ENCODE measurements at places on chromosomes 12 and 14. TPM values are rescaled to one million over a fixed set of nuclear protein-coding genes. Genes with fewer than 3 reads are reported as not detected.

The POTEG gene
- not detected for total RNA-seq

The OTX2 gene
- not detected for total RNA-seq

The CCDC60 gene
- total RNA-seq = not detected

The PPP1R1A gene
- total RNA-seq = not detected

The TTC6 gene
- not detected for total RNA-seq

The EGLN3 gene
- total RNA-seq = 12.8 TPM

The NRXN3 gene
- not detected for total RNA-seq

The FGF23 gene
- not detected for total RNA-seq

The SLCO1B1 gene
- total RNA-seq = not detected

The KRT72 gene
- 0.65 TPM for total RNA-seq

The ASCL1 gene
- not detected for total RNA-seq

The KLRB1 gene
- 22.0 TPM for total RNA-seq

The LRTM2 gene
- total RNA-seq = not detected

The BEST3 gene
- not detected for total RNA-seq

The PPP4R4 gene
- 0.57 TPM for total RNA-seq

- DNase-seq = no peak
These were observed 11.6 kb upstream of the KIF26A start for GRCh38 chr14:104126753-104127152.

GRCh38 chr12:112665958-112666357 is 125.6 kb upstream of the RPH3A start:
- no peak for DNase-seq

- DNase-seq = no peak
These were observed 53.4 kb downstream of the RGS6 start for GRCh38 chr14:71985538-71986189.

GRCh38 chr12:119060847-119061796 is 79.8 kb downstream of the SRRM4 start:
- peak; percentile 61 for DNase-seq

- no peak for DNase-seq
These were observed 187.7 kb upstream of the TMTC1 start for GRCh38 chr12:29971446-29971845.

DNA sequence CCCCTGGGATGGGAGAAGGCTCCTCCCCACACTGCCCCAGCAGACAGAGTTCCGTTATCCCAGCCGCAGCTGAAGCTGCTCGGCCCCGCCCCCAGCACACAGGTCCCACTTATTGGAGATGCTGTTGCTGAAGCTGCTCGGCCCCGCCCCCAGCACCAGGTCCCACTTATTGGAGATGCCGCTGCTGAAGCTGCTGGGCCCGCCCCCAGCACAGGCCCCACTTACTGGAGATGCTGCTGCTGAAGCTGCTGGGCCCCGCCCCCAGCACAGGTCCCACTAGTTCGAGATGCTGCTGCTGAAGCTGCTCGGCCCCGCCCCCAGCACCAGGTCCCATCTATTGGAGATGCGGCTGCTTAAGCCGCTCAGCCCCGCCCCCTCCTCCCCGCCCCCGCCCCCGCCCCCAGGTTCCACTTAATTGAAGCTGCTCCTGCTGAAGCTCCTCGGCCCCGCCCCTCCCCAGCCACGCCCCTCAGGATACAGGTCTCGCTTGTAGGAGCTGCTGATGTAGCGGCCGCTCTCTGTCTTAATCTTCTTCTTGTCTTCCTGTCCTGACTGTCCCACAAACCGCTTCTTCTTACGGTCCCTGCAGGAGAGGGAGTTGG is 12.0 kb downstream of the CFAP73 start:
- DNase-seq = no peak

DNA sequence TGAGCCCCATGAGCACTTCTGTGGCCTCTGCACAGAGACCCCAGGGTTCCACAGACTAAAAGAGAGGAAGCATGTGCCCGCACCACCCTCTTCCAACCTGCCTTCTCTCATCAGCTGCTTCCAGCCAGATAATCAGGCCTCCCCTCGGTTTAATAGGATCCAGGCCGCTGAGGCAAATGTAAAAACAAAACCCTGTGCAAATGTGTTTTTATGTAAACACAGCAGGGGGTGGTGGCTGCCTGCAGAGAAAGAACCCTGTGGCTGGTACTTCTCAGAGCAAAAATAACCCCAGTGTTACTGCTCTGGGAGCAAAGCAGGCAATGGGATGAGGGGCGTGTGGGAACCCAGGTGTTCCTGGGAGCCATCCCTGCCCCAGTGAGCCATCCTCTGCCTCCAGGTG is 46.2 kb downstream of the WSCD2 start:
- no peak for DNase-seq

DNA sequence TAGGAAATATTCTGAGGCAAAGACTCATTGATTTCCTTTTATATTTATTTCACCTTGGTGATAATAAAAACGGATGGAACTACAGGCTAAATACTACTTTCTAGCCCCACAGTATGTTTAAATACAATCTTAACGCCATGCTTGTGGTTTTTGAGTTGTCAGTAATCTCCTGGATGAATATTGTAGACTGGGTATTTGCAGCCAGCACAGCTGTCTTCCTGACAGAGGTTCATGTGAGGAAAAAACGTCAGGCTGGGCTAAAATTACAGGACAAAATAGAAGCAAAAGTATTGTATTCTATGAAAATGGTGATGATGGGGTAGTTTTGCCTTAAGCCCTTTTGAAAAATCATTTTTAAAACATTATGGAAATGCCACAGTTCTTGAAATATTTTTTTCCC is 140.9 kb downstream of the CCDC91 start:
- DNase-seq = no peak

GRCh38 chr12:86623267-86623666 is 367.1 kb upstream of the MGAT4C start:
- no peak for DNase-seq

GRCh38 chr12:57751432-57751787 is 700 bp downstream of the CDK4 start:
- no peak for DNase-seq

DNA sequence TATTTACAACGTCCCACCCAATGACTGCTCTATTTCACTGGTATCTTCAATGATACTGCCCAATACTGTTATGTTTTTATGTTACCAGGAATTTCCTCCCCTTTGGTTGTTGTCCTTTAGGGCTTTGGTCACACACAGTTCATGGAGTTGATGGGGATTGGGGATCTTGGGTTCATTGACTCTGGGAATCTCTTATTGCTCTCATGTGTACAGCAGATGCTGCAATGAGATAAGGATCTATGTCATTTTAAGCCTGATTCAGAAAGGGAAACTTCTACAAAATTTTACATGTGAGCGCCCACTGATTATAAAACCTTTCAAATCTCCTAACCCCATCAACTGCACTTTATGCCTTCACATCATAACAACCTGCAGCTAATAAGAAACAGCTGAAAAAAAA is 67.2 kb downstream of the FAR2 start:
- no peak for DNase-seq

DNA sequence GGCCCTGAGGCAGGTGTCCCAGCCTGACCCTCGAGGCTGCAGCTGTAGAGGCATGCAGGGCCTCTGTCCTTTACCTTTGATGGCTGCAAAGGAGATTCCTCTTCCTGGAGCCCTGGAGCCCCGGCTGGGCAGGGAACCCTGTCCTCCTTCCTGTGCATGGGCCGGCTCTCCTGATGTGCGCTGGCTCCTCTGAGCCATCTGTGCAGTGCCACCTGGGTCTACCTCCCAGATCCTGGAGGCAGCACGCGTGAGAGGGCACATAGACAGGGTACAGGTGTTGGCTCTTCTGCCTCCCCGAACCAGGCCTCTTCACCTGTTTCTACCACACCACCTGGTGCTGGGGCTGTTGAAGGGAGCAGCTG is 115.1 kb downstream of the BEGAIN start:
- no peak for DNase-seq

DNA sequence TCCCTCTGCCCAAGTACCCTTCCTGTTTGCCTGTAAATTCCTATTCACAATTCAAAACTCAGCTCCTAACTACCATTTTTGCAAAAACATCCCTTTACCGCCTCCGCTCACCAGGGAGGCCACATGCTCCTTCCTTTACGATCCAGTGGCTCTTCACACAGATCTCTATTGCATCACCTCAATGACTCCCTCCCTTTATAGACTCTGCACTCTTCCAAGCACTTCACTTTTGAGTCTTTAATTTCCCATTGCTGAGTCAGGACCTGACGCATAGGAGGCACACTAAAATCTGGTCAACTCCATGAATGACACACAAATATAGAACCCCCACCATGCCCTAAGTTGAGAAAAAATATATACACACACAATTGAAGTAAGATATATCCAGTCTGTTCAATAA is 45.9 kb downstream of the PPP1R13B start:
- no peak for DNase-seq

- no peak for DNase-seq
These were observed 15.7 kb downstream of the NFYB start for GRCh38 chr12:104122298-104122697.

DNA sequence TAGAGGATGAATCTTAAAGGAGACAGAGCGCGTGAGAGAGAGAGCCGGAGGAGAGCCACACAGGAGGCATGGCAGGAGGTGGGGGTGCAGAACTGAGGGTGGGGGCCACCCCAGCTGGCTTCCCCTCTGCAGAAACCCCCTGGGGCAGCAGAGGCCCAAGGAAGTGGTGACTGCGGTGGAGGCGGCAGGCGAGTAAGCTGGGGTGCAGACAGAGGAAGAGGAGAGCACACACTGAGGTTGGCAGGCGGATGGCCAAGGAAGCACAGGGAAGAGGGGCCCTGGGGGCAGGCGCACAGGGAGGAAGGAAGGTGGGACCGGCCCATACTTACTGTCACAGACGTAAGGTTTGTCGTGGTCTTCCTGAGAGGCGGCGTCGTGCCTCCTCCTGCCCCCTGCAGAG is 179.8 kb downstream of the DPF3 start:
- DNase-seq = peak; percentile 80

DNA sequence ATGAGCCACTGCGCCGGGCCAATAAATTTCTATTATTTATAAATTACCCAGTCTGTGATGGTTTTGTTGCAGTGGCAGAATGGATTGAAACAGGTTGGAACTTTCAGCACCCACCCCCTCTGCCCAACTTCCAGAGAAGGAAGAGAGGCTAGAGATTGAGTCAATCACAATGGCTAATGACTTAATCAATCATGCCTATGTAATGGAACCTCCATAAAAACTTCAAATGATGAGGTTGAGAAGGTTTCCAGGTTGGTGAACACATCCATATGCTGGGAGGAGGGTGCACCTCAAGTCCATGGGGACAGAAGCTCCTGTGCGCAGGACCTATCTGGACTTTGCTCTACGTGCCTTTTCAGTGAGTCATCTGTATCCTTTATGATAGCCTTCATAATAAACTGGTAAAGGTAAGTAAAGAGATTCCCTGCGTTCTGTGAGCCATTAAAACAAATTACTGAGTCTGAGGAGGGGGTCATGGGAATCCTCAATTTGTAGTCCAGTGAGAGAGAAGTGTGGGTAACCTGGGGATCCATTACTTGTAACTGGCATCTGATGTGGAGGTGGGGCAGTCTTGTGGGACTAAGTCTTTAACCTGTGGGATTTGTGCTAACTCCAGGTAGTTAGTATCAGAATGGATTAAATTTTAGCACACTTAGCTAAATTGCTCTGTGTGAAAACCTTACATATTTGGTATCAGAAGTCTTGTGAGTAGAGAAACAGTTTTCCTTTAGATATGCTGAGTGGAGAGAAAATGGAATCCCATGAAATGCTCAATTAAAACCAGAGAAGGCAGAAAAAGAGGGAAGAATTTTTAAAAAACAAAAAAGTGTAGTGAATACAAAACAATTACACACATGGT is 11.7 kb upstream of the NGDN start:
- DNase-seq = no peak

GRCh38 chr12:666766-667308 is 3.6 kb upstream of the NINJ2 start:
- no peak for DNase-seq

GRCh38 chr14:23062002-23062401 is 4.7 kb upstream of the CDH24 start:
- DNase-seq = no peak

GRCh38 chr12:93347054-93347785 is 30.5 kb upstream of the NUDT4 start:
- no peak for DNase-seq

GRCh38 chr14:104343690-104344640 is 205.6 kb downstream of the KIF26A start:
- DNase-seq = no peak

DNA sequence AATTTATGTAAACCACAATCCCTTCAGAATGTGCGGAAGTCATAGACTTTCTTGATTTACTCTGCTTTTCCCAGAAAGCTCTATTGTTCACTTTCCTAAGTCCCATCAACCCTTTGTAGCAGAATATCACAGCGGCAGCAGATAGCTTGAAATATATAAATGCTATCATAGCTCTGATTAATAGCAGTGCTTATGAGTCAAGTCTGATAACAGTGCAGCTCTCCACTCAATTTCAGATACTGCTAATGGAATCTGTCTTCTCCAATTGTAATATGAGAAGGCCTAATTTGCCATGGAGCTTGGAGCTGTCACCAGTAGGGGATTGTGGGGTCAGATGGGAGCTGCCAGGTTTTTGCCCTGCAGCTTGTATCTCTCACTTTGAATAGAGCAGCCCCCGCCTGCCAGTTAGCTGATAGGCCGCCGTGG is 10.9 kb downstream of the TMEM260 start:
- no peak for DNase-seq

- DNase-seq = no peak
These were observed 48.5 kb downstream of the BAZ1A start for GRCh38 chr14:34826661-34827060.

GRCh38 chr12:12723149-12723680 is 6.0 kb downstream of the CDKN1B start:
- DNase-seq = no peak

- no peak for DNase-seq
These were observed 152.8 kb upstream of the MAX start for GRCh38 chr14:65255029-65255545.

DNA sequence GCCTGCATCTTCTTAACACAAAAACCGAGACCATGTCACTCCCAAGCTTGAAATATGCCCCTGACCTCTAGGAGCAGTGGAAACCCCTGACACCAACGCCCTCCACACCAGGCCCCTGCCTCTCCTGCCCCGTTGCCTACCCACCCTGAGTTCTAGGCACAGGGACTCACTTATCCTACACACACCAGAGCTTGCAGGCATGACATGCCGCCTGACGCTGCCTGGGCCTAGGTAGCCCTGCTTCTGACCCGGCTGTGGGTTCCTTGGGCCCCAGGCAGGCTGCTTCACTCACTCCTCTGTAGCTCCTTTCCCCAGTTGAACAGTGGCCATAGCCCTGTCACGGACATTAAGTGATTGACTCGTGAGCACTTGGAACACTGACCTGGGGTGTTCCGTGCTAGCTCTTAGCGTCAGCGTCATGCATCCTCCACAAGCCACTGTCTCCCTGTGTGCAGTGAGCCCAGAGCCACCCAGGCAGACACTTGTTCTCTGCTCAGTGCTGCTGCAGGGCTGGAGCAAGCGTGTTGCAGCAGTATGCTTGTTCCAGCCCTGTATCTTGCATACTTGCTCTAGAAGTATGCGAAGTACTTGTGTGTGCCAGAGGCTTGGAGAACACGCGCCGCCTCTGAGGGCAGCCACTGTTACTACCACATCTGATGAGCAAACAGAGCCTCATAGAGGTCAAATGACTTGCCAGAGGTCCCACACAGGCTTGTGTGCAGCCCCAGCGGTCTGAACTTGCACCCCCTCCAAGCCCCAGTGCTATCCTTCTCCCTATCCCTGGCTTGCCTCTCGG is 15.6 kb downstream of the OTUB2 start:
- no peak for DNase-seq

- no peak for DNase-seq
These were observed 947 bp downstream of the TMEM52B start for GRCh38 chr12:10179776-10180181.

Measured in activated naive CD8-positive, alpha-beta T cell treated with anti-CD3 and anti-CD28 coated beads, Interleukin-2, amount 10 ng/mL, durations not matched to agents 7 days and 5 days (primary cell).